A549 (cell line): ENCODE measurements at places on chromosomes 4 and X. TPM values are rescaled to one million over a fixed set of nuclear protein-coding genes. Genes with fewer than 3 reads are reported as not detected.

The SOD3 gene
- polyA plus RNA-seq, result not detected in 3 replicates

The TMEM156 gene
- polyA plus RNA-seq, result 9.2 to 10.9 TPM (median 10.4 TPM) in 3 replicates

The CC2D2A gene
- 10.1 to 11.3 TPM (median 10.7 TPM) in 3 replicates for polyA plus RNA-seq

The ARAP2 gene
- polyA plus RNA-seq, result 0.22 to 0.34 TPM (median 0.31 TPM) in 3 replicates

The BCORL1 gene
- polyA plus RNA-seq, result 4.8 to 6.3 TPM (median 6.1 TPM) in 3 replicates
